ENCODE measurements at places on chromosomes 4 and X.

DNA sequence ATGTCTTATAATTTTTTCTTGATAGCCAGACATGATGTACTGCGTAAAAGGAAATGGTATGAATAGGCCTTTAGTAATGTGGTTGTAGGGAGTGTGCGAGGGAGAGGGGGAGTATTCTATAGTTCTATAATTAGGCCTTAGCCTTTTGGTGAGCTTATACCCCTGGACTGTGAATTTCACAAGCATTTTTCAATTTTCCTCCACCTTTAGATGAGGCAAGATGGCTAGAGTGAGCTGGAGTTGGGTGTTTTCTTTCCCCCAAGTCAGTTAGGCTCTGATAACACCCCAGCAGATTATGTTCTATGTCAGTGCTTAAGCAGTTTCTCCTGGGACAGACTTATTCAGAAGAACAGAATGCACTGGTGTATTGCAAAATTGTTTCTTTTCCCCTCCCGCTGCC is 210.2 kb upstream of the NPY2R start:
- DNase-seq: no peak

DNA sequence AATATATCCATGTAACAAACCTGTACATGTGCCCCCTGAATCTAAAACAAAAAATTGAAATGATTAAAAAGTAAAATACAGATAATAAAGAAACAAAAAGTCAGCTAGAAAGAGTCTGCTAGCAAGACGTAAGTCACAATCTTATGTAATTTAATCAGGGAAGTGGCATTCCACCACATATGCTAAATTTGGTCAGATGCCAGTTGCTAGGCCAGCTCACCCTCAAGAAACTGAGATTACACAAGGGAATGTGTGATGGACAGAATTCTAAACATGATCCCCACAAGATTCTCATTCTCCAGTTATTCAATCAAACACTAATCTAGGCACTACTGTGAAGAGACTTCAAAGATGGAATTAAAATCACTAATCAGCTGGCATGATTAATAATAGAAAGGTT is 689.3 kb downstream of the CENPC start:
- DNase-seq: no peak

- DNase-seq: no peak
Observed at GRCh38 chr4:19403786-19404370, 847.8 kb upstream of the SLIT2 start.

DNA sequence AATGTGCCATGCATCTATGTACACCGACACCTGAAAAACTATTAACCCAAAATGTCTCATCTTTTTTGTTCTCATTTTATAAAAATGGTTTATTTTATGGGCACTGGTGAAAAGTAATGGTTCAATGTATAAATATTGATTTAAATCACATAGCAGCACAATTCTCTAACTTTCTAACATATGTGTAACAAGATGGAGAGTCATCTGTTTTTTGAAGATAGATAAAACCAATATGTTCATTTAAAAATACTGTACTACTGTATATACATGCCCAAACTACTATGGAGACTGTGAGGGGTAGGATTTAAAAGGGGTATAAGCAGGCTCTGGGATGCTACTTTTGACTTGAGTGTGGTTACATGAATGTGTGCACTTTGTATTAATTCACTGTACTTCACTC is 67.6 kb downstream of the GLRA3 start:
- DNase-seq: no peak

DNA sequence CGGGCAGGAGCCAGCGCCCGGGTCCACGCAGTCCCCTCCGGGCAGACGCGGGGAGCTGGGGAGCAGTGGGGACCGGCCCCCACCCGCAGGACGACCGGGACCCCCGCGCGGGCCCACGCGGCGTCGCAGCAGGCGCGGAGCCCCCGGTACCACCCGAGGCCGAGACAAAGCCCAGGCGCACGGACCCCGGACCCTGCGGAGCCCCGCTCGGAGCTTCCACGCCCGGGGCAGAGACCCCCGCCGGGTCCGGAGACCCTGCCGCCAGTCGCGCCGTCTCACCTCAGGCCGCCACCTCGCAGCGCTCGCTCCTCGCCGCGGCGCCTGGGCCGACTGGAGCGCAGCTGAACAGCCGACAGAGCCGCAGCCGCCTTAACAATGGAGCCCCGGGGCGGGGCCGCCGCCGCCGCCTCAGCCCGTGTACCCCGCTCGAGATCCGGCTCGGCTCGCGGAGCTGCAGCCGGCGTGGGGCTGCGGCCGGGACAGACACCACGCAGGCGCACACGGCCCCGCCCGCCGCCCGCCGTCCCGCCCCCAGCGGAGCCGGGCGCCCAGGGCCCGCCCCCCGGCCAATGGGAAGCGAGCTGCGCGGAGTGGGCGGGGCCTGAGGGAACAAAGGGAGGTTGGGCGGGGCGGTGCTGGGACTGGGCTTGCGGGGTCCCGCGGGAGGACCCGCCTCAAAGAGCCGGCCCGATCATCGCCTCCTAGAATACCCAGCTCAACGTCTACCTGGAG is at the start of gene AFAP1:
TSS of gene AFAP1 (minus strand) at position 485 of the 732 bp plus-strand sequence. CDS start 67,783 bp downstream, outside the sequence.
- peak; percentile 70 for DNase-seq

DNA sequence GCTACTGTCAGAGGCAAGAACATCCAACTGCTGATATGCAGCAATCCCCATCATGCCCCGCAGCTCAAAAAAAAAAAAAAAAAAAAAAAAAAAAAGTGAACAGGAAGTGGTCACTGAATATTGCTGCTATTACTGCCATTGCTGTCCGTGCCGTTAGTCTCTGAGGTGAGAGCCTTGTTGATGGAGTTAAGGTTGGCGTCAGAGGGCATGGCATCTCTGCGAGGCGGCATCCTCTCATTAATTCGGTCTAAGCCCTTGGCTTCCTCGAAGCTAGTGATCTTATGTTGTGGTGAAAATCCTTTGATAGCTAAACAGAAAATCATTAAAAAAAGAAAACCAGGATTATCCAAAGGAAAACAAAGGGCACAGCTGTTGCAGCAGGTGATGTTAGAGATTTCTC is 321.6 kb downstream of the PPP3CA start:
- DNase-seq: no peak

DNA sequence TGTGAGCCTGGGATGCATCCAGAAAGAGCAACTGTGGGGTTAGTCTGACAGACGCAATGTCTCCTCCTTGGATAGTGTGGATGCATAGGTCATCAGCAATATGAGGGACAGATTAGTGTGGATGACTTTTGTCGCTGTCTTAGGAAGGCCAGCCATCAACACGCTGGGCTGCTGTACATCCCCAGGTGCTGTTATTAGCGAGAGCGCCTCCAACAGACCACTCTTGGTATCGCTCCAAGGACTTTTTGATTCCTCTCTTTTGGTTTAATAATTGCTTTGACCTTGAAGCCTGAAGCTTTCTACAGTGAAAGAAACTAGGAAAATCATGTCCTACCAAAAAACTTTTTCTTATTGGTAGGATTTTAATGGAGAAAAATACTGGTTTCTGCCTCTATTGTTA is 76.7 kb downstream of the TMEM131L start:
- no peak for DNase-seq

DNA sequence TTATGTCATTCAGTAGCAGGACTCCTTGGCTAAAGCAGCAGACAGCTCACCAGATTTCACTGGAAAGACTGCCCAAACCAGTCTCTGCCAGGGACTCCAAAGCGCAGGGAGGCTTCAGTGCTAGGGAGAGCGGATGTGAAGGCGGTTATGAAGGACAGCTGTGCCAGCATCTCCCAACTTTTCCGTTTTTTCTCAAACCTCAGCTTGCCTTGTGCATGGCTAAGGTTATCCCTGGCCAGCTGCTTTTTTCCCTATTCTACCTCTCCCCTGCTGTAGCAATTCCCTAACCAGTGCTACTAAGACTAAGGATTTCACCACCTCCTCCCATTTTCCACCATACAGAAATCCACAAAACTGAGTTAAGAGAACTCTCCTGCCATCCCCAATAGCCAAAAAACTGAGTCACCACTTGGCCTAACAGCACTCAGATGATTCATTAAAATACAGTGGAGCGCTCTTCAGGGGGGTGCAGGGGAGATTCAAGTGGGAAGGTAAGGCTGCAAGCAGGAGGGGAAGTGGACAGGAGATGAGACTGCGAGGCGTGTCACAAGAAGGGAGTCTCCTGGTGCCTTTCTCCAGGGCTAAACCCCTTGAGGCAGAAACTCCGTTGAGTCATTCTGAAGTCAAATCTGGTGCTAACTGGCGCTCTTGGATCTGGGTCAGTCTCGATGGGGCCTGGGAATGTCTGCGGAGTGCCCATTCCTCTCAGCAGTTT is 90.7 kb downstream of the PALLD start:
- no peak for DNase-seq
